ENCODE measurements at places on chromosomes 2 and 18. TPM values are rescaled to one million over a fixed set of nuclear protein-coding genes. Genes with fewer than 3 reads are reported as not detected.

GRCh38 chr18:54250846-54251261 is 18.5 kb upstream of the POLI start:
- no peak for DNase-seq
- H3K27me3 ChIP-seq, result no peaks in the 10 kb centered on the region
- no peaks in the 10 kb centered on the region for H3K36me3 ChIP-seq
- H3K4me3 ChIP-seq, result no peak overlapping the region

- H3K4me3 ChIP-seq, result no peak overlapping the region
- DNase-seq, result no peak
- H3K36me3 ChIP-seq, result no peaks in the 10 kb centered on the region
- no peaks in the 10 kb centered on the region for H3K27me3 ChIP-seq
Observed at GRCh38 chr2:65530547-65531320, 98.3 kb upstream of the SPRED2 start.

DNA sequence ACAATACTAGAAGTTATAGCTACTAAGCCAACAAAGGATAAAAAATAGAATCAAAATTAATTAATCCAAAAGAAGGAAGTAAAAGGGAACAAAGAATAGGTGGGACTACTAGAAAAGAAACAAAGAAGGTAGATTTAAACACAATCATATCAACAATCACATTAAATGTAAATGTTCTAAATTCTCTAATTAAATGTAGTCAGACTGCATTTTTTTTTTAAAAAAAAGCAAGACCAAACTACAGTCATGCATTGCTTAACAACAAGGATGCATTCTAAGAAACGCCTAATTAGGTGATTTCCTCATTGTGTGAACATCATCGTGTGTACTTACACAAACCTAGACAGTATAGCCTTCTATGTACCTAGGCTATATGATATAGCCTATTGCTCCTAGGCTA is 59.7 kb upstream of the ADAM23 start:
- no peak for DNase-seq
- H3K4me3 ChIP-seq, result no peak overlapping the region
- no peaks in the 10 kb centered on the region for H3K36me3 ChIP-seq
- no peak overlapping the region for H3K27ac ChIP-seq
- no peaks in the 10 kb centered on the region for H3K4me1 ChIP-seq

DNA sequence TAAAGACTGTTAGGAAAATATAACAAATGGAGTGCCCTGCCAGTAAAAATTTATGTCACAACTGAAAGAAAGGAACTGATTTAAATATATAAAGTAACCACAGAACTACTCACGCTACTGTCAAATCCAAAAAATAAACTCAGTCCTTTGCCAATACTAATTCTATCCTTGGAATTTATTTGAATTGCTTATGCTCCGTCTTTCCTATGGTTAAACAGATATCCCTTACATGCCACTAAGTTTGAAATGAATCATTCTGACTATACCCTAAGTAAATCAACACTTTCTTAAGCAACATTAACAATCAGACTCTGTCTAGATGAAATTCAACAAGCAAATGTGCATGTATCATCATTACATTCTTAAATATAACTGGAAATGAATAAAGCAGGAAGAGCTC is 9.8 kb downstream of the HNRNPLL start:
- no peak overlapping the region for H3K4me3 ChIP-seq
- H3K27ac ChIP-seq, result no peak overlapping the region
- no peak for DNase-seq

DNA sequence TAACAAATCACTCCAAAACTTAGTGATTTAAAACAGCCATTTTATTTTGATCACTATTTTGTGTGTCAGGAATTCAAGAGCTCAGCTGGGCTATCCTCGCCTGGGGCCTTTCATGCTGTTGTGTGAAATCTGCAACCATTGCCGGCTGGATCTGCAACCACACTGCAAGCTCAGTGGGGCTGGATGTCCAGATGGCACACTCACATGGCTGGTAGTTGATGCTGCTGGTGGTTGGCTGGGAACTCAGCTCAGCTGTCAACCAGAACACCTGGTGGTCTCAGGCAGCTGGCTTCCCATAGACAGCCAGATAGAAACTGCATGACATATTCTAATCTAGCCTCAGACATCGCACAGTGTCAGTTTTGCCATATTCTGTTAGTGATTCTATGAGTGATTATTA is 30.6 kb upstream of the AP1S3 start:
- no peak for DNase-seq
- no peaks in the 10 kb centered on the region for H3K27me3 ChIP-seq
- H3K4me1 ChIP-seq, result no peaks in the 10 kb centered on the region
- no peaks in the 10 kb centered on the region for H3K36me3 ChIP-seq
- no peak overlapping the region for H3K4me3 ChIP-seq

DNA sequence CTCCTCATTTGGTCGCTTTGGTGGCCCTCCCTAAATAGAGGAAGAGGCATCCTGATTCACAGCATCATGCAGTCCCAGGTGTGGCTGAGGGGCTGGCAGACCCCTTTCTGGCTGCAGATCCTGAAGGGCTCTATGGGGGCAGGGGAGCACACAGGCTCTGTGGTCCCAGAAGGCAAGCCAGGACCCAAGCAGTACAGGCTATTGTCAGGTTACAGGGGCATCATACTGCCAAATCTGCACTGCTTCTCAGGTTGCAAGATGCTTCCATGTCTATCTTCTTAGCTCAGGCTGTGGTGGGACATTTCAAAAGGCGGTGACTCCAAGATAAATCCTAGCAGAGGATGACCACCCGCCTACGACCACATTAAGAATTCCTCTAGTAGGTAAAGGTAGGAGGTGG is 54.3 kb downstream of the TTC32 start:
- H3K27me3 ChIP-seq, result no peaks in the 10 kb centered on the region
- no peaks in the 10 kb centered on the region for H3K36me3 ChIP-seq
- DNase-seq, result no peak
- H3K4me1 ChIP-seq, result no peaks in the 10 kb centered on the region
- no peak overlapping the region for H3K27ac ChIP-seq
- no peak overlapping the region for H3K4me3 ChIP-seq

GRCh38 chr2:227853765-227854271 is 17.6 kb upstream of the DAW1 start:
- no peak for DNase-seq
- H3K27ac ChIP-seq, result peak overlapping the region; percentile 61
- H3K27me3 ChIP-seq, result no peaks in the 10 kb centered on the region

- H3K4me3 ChIP-seq, result peak overlapping the region; percentile 73
- no peaks in the 10 kb centered on the region for H3K4me1 ChIP-seq
- no peaks in the 10 kb centered on the region for H3K36me3 ChIP-seq
- no peaks in the 10 kb centered on the region for H3K27me3 ChIP-seq
Observed at GRCh38 chr2:216081012-216081411, 597 bp downstream of the PECR start.

DNA sequence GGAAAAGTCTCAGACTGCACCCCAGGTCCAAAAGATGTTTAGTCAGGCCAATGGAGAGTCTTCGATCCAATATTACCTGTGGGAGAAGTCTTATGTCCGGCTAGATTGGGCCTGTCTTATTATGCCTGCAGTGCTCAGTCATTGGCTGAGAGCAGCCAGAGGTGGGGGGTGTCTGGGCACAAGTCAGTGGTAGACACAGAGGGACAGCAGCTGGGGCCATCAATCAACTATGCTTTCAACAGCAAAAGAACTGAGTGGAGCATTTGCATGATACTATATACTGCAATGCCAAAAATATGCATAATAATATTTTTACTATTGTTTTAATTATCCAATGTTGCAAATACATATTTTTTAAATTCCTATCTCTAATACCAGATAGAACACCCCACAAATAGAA is 298.6 kb upstream of the CDH20 start:
- no peak overlapping the region for H3K4me3 ChIP-seq
- no peaks in the 10 kb centered on the region for H3K4me1 ChIP-seq
- DNase-seq, result no peak
- H3K27ac ChIP-seq, result no peak overlapping the region
- no peaks in the 10 kb centered on the region for H3K27me3 ChIP-seq
- no peaks in the 10 kb centered on the region for H3K36me3 ChIP-seq

- H3K4me1 ChIP-seq, result no peaks in the 10 kb centered on the region
- no peak overlapping the region for H3K27ac ChIP-seq
- H3K4me3 ChIP-seq, result no peak overlapping the region
- H3K36me3 ChIP-seq, result no peaks in the 10 kb centered on the region
Observed at GRCh38 chr2:58640042-58640441, 398.9 kb upstream of the FANCL start.

Gene FKBP1B
- total RNA-seq, result 11.0 TPM

Gene IL37
- not detected for total RNA-seq

Gene GBX2
- not detected for total RNA-seq

Gene VWC2L
- total RNA-seq, result not detected

Gene PRSS56
- not detected for total RNA-seq

Gene TEKT4
- total RNA-seq, result not detected

Gene GALR1
- under 0.01 TPM for total RNA-seq

Gene INPP5D
- 20.3 TPM for total RNA-seq

Gene STARD6
- total RNA-seq, result not detected

Data from breast epithelium (tissue), 4 donors.